ENCODE measurements at places on chromosomes 16 and 17.

DNA sequence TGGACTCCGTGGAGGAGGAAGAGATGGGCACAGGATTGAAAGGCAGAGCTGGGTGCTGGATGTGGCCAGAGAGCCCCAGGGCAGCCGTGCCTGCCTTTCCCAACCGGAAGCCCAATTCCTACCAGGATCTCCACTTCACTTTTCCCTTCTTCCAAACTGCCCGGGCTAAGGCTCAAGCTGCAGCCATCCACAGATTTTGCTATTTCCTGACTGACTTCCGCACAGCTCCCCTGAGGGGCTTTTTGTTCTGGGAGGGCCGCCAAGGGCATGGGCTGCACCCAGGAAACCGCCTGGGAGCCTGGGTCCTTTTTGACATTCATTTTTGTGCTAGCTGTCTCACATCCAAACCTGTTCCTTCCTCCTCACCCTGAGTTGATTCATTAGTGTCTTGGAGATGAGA, 4.2 kb downstream of the SHISA6 start:
- no peak for DNase-seq

DNA sequence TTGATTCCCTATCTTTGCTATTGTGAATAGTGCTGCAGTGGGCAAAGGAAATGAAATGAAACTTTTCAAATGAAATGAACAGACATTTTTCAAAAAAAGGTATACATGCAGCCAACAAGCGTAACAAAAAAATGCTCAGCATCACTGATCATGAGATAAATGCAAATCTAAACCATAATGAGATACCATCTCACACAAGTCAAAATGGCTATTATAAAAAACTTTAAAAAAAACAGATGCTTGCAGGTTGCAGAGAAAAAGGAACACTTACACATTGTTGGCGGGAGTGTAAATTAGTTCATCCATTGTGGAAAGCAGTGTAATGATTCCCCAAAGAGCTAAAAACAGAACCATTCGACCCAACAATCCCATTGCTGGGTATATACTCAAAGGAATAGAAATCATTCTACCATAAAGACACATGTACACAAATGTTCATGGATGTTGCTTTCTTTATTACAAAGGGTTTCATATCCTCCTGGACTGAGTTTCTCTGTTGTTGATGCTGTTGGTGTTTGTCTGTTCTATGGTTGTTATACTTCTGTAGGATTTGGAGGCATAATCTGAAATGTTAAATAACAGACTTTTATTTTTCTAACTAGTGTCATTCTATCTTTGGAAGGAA, 99.3 kb upstream of the SOX9 start:
- no peak for DNase-seq

DNA sequence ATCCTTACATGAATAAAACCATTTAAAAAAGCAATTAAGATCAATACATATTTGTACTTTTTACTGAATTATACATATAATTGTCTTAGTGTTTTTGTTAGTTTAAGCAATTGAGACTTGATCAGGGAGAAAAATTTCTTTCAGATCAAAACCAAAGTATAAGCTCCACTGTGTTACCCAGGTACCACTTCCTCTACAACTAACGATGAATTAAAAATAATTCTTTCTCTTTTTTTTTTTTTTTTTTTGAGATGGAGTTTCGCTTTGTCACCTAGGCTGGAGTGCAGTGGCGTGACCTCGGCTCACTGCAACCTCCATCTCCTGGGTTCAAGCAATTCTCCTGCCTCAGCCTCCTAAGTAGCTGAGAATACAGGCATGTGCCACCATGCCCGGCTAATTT, 6.8 kb downstream of the FBXO47 start:
- no peak for DNase-seq

- peak; percentile 46 for DNase-seq
Observed at GRCh38 chr17:81870131-81870980, 781 bp downstream of the ARHGDIA start.

GRCh38 chr17:73197161-73197560, 4.3 kb downstream of the COG1 start:
- DNase-seq: no peak

GRCh38 chr17:69414408-69415274, at the start of gene MAP2K6:
Gene MAP2K6, plus strand, starts transcription at chr17:69414697. Its CDS starts 288 bp downstream, at chr17:69414985.
- DNase-seq: peak; percentile 62

DNA sequence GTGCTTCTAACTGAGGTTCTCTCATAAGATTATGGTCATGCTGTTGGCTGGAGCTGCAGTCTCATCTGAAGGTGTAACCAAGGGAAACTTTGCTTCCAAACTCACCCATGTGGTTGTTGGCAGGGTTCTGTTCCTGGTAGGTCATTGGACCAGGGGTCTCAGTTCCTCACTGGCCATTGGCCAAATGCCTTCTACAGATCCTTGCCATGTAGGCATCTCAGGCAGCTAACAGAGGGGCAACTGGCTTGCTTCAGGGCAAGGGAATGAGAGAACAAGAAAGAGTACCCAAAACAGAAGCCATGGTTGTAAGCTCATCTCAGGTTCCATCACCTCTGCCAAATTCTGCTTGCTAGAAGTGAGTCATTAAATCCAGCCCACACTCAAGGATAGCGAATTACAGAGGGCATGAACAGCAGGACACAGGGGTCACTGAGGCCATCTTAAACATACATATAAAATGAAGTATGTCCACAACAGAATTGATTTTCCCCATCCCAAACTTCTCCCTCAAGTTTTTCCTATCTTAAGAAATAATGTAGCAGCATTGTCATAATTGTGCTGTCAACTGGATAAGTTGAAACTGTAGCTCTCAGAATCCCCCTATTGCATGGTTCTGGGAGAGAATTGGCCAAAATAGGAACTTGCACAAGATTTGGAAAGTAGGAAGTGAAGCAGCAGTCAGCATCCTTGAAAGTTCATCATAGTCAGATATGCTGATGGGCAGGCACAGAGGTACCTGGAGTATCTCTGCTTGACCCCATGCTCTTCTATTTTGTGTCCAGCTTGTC, 42.4 kb upstream of the CES5A start:
- no peak for DNase-seq

- DNase-seq: no peak
Observed at GRCh38 chr17:80762076-80762475, 217.4 kb downstream of the RPTOR start.

DNA sequence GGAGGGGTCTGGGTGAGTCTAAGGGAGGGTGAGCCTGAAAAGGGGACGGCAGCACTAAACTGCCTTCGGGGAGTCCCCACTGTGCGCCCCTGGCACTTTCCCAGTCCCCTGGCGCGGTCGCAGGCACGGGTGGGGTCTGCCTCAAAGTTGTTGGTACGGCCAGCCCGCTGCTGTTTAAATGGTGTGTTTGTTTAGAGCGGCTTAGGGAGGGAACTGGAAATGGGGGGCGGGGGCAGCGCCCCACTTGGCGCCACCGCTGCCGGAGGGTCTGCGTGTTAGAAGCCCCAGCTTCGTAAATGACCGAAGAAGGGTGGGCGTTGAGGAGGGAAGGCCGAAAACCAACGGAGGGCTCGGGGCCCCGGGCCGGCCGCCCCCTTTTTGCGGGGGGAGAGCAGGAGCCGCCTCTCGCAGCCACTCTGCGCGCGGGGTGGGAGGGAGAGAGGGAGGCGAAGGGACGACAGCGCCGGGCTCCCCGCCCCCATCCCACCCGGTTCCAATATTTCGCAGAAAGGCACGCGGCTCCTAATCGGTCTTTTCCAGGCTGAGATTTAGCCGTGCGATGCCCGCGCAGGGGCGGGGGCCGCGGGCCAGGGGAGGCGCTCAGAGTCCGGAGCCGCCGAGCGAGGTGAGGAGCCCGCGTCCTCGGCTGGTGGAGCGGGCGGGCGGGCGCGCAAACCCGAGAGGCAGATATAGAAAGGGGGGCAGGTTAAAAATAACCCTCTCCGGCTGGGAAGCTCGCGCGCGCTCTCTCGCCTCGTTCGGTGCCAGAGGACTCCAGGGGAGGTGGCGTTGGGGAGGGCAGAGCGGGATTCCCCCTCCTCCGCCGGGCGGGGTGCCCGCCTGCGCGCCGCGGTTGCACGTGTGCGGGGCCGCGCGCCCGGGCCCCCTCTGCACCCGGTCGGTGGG, 54.9 kb downstream of the SREBF1 start:
- peak; percentile 58 for DNase-seq

DNA sequence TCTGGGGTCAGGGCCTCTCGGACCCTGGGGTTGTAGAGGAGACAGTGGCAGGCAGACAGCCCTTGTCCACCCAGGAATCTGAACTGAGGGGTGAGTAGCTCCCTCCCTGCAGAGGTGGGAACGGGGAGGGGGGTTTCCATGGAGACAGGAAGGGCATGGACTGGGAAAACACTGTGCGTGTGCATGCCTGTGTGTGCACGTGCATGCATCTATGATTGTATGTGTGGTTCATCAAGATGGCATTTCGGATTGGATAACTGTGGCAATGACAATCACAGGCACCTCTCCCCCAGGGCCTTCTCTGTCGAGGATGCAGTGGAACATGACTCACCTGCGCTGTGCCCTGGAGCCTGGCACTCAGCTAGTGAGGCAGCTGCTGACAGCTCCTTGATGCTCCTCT, 6.1 kb upstream of the CD300C start:
- DNase-seq: no peak

Data from fibroblast of skin of right quadriceps (primary cell).